ENCODE measurements at places on chromosomes 16 and 17.

DNA sequence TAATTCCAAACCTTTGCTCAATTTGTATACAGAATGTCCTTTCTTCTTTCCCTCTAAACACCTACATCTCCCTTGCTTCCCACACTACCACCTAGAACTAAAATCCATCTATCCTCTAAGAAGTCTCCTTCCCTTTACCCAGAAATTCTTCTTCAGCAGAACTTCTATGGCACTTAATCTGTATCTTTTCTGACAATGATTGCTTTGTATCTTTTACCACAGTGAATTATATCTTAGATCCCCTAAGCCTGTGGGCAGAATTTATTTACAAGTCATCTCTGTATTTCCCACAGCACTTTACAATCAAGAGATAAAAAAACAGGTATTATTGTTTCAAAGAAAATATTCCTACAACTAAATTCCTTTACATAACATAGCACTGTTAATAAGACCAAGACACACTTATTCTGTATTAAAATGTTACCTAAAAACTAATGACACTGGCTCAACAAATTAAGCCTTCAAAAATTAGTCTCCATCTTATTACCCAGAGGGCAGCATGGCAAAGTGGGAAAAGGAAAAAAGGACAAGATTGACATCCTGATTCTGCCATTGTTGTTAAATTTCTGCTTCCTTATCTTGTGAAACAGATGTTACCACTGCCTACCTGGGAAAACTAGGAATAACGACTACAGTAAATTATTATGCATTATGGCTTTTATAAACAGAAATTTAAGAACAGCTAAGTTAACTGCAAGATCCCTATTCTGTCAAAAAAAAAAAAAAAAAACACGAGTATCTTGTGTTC is 42.8 kb downstream of the KANSL1 start:
- DNase-seq, result no peak

- no peak for DNase-seq
These were observed 78.1 kb upstream of the BRD7 start for GRCh38 chr16:50446861-50447260.

DNA sequence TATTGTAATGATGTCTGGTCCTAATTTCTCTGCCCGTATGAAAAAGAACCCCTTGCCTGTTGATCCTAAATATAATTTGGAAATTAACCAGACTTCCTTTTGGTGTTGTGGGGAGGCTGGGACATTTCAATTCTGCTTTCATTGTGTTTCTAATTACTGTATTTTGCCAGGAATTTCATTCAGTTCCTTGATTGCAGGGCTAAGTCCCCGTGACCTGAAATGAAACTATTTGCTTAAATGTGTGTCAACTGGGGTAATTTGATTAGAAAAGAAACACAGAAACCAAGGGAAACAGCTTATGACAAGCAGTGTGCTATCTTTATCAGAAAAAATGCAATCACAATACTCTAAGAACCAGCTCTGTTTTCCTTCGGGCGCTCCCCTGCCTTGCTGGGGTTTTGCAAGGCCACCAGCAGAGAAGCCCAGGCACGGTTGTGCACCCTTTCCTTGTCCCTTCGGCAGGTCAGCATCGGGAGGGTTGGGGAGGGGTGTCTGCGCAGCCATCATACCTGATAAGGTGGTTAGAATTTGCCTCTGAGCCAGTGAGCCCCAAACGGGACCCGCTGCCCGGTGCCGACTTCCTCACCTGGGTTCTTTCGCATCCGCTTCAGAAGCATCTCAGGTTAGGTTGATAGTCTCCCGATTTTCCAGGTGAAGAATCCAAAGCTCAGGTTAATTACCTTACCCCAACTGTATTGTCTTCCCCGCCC is 19.4 kb downstream of the KLHL36 start:
- DNase-seq, result no peak

DNA sequence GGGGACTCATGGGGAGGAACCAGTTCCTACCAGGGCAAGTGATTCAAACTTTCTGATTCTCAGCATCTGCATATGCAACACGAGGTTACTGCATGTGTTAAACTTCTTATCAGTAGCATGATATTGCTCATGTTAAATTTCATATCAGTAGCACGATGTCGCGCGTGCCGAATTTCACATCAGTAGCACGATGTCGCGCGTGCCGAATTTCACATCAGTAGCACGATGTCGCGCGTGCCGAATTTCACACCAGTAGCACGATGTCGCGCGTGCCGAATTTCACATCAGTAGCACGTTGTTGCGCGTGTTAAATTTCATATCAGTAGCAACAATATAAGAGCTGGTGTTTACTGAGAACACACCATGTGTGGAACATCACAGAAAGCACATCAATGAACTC is 221.6 kb downstream of the GSG1L start:
- no peak for DNase-seq

DNA sequence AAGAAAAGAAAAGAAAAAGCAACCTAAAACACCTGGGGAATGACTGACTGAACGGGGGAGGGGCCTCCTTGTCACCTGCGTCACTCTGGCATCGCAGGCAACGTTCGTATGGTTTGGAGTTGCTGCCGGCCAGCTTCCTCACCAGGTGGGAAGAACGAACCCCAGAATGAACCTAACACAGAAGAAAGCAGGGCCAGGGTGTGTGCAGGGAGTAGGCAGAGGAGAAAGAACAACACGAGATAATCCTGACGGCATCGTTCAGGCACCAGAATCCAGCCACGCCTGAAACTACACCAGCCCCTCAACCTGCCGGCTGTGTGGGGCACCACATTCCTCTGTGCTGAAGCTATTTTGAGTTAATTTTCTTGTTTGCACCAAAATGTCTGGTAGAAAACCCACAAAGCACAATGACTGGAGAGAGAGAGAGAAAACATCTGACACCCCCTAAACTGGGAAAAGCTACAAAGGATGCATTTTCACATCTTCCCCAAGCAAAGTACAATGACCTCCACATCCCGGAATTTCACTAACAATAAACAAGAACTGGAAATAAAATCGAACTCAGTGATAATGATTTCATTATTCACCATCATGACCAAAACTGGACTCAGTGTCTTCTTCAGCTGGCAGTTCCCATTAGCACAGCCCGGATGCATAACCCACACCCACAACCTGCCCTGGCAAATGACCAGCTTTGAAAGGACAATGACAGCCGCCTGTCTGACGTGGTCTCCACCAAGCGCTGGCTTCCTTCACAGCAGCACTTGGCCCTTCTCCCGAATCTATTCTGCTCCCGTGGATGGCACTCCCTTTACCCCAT is 23.6 kb downstream of the RAB40B start:
- DNase-seq, result no peak

- DNase-seq, result no peak
These were observed 8.8 kb downstream of the VPS53 start for GRCh38 chr17:705863-706262.

DNA sequence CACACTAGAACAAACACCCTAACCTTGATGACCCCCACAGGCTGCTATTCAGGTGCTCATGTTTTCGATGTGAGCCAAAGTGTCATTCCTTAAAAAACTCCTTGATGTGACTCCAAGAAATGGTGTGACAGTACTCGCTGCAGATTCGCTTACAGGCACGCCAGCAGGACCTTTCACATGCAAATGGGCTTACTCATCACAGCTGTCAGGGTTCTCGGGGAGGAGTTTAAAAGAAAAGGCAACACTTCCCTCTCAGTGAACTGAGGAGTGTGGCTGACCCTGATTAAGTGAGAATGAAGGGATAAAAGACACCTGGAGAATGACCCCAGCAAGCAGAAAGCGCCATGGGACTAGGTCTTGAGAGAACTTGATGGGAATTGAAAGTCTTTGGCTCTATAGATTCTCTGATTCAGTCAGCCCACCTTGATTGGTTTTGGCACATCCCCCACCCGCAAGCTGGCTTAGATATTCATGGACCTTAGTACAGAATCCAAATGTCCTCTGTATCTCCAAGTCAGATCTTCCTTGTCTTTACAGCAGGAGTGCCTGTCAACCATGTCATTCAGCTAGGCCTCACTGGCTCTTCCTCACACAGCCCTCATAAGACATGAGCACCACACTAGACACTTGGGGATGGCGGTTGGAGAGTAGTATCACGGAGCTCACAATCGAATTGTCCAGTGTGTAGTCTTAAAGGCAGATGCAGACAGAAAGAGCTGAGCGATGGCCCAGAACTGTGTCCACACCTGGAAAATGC is 82.6 kb downstream of the HIC1 start:
- DNase-seq, result no peak
